Activated naive CD8-positive, alpha-beta T cell treated with anti-CD3 and anti-CD28 coated beads, Interleukin-2, amount 10 ng/mL, durations not matched to agents 7 days and 5 days (primary cell): ENCODE measurements at places on chromosomes 2 and 18. TPM values are rescaled to one million over a fixed set of nuclear protein-coding genes. Genes with fewer than 3 reads are reported as not detected.
A peak's percentile ranks its signal among the peaks of the same experiment; 100 is the strongest.

DNA sequence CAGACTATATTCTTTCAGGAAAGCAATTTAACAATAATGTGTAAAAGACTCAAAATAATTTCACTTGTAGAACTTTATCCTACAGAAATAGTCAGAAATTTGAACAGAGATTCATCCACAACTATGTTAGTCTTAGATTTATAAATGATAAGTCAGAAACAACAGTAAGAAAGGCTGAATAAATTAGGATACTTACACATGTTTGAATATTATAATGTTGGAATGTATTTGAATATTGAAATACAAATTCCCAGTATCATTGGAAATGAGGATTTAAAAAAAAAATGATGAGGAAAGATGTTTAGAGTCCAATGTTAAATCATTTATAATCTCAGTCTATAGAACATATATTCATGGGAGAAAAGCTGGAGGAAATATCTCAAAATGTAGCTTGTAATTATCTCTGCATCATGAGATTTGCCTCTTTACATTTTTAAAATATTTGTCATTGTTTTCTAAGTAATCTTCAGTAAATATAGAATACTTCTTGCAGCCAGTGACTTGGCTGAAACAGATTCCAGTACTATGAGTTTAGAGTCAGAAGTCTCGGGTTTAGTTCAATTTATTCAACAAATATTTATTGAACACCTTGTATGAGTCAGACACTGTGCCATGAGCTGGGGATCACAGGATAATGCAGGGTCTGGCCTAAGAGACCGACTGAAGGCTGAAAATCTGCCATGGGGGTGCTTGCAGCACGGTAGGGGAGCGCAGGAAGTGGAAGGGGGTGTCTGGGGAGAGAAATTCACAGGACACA is 32.3 kb downstream of the CXCR4 start:
- no peak for DNase-seq
- H3K4me1 ChIP-seq, result peaks cover 13% of the 10 kb centered on the region
- no peak overlapping the region for H3K27ac ChIP-seq
- H3K4me3 ChIP-seq, result no peak overlapping the region
- no peaks in the 10 kb centered on the region for H3K36me3 ChIP-seq

GRCh38 chr2:220503431-220503830 is 876.0 kb downstream of the SLC4A3 start:
- H3K36me3 ChIP-seq, result no peaks in the 10 kb centered on the region
- no peak overlapping the region for H3K4me3 ChIP-seq
- no peak overlapping the region for H3K27ac ChIP-seq
- DNase-seq, result no peak

DNA sequence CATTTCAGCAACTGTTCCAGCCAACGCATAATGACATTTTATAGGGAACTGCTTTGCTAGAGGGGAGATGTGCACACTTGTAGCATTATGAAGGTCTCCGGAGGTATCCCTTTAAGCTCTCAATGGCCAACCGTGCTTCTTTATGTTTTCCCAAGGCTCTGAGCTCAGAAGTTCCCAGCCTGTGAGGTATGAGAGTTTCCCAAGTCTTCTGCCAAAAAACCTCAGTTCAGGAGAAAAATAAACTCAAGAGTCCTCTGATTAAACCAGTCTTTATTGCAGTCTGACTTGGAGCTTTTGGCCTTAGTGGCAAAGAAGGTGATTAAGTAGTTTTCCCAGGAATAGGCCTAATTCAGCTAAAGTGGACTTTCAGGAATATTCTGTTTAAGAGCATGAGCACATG is 35.4 kb upstream of the ZNF532 start:
- H3K4me1 ChIP-seq, result peaks cover 2% of the 10 kb centered on the region
- no peak overlapping the region for H3K27ac ChIP-seq
- H3K36me3 ChIP-seq, result no peaks in the 10 kb centered on the region
- no peak overlapping the region for H3K4me3 ChIP-seq
- peaks cover 64% of the 10 kb centered on the region for H3K27me3 ChIP-seq

SERPINB12 gene
- total RNA-seq, result not detected

LDLRAD4 gene
- 40.3 TPM for total RNA-seq

COL4A3 gene
- not detected for total RNA-seq

DNA sequence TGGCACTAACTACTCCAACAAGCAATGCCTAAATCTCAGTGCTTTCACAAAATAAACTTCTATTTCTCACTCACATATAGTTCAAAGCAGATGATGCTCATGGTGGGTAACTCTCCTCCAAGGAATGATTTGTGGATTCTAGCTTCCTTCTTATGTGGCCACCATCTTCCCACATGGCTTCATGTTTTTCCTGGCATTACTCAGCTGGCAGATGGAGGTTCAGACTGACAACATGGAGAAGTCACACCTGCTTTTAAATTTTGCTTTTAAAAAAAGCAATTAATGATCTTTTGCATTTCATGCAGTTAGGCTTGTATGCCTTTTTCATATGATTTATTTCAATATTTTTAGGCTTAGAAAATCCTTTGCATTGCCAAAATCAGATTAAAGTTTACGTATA is 6.3 kb upstream of the GKN2 start:
- H3K27ac ChIP-seq, result no peak overlapping the region
- no peaks in the 10 kb centered on the region for H3K36me3 ChIP-seq
- no peaks in the 10 kb centered on the region for H3K4me1 ChIP-seq
- no peak for DNase-seq
- H3K4me3 ChIP-seq, result no peak overlapping the region

DNA sequence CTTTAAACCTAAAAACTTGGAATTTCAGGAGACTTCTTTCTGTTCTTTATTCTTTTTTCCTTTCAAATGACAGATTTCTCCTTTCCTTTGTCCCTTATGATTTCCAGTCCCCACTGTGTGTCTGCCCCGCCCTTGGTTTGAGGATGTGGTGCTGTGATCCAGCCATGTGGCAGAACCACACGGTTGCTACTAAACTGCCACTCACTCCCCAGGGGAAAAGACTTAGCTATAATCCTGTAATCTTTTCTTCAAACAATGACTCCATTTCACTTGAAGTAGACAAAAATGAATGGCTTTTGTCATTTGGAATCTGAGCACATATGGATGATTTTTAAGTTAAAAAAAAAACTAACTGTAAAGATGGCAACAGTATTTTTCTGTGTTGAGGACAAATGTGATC is 76.2 kb upstream of the STAM2 start:
- no peaks in the 10 kb centered on the region for H3K36me3 ChIP-seq
- no peak overlapping the region for H3K4me3 ChIP-seq
- DNase-seq, result no peak

- H3K27ac ChIP-seq, result no peak overlapping the region
- no peaks in the 10 kb centered on the region for H3K36me3 ChIP-seq
- DNase-seq, result no peak
- no peak overlapping the region for H3K4me3 ChIP-seq
These were observed 36.4 kb downstream of the PXDN start for GRCh38 chr2:1707771-1708418.

GRCh38 chr2:164479460-164479859 is 141.8 kb downstream of the GRB14 start:
- H3K27ac ChIP-seq, result no peak overlapping the region
- no peak for DNase-seq
- no peak overlapping the region for H3K4me3 ChIP-seq
- H3K4me1 ChIP-seq, result no peaks in the 10 kb centered on the region
- no peaks in the 10 kb centered on the region for H3K36me3 ChIP-seq

DNA sequence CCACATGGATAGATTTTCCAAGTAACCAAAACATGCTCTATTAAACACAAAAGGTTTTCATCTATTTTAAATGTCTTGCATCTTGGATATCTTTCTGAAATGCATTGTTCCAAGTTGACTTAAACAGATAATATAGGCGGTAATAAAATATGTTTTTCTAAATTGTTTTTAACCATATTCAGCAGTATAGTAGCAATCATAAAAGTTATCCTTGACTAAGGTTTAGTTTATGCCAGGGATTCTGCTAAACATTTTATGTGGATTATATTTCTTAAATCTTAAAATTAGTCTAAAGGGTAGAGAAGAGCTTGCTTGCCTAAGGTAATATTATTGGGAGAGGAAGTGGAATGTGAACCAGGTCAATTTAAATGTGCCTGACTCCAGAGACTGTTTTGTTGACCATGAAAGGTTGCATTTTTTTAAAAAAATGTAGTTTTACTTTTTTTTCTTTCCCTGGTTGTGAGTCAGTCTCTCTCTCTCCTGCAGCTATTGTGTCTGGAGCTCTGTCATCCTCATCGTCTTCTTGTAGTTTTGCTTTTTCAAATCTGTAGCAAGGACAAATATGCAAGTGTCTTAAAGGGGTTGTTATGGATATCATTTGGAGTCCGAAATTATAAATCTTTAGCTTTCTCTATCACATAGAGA is 309.1 kb upstream of the COL3A1 start:
- no peaks in the 10 kb centered on the region for H3K27me3 ChIP-seq
- H3K4me1 ChIP-seq, result no peaks in the 10 kb centered on the region
- no peaks in the 10 kb centered on the region for H3K36me3 ChIP-seq
- no peak overlapping the region for H3K27ac ChIP-seq
- no peak for DNase-seq

GRCh38 chr2:192828947-192829346 is 634.2 kb upstream of the TMEFF2 start:
- no peaks in the 10 kb centered on the region for H3K4me1 ChIP-seq
- H3K27ac ChIP-seq, result no peak overlapping the region
- no peaks in the 10 kb centered on the region for H3K36me3 ChIP-seq
- no peaks in the 10 kb centered on the region for H3K27me3 ChIP-seq

TMEM37 gene
- total RNA-seq, result not detected

- H3K27ac ChIP-seq, result peak overlapping the region; percentile 95
- peaks cover 10% of the 10 kb centered on the region for H3K36me3 ChIP-seq
- no peak for DNase-seq
These were observed 858 bp downstream of the TP53I3 start for GRCh38 chr2:24083567-24084385.
